Aorta (tissue), 5 donors: ENCODE measurements at places on chromosomes 1 and 21.

- H3K36me3 ChIP-seq = no peaks in the 10 kb centered on the region
- H3K27me3 ChIP-seq = no peaks in the 10 kb centered on the region
- H3K4me1 ChIP-seq = no peaks in the 10 kb centered on the region
- H3K4me3 ChIP-seq = no peak overlapping the region
These were observed 113.6 kb upstream of the GRIK3 start for GRCh38 chr1:37147906-37148305.

DNA sequence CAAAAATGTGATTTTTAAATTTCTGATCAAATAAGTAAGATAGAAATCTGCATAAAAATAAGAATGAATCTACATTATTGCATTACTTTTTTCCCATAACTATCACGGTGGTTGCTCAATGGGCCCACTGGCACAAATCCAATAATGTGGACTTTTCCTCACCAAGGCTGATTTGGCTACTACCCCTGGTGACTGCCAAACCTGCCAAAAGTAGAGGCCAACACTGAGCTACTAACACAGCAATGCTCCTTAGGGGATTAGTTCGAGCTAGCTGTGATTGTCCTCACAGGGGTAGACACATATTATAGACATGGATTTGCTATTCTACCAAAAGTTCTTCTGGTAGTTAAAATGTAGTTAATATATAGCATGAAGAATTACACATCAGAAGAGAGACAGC, 107.7 kb upstream of the ZNHIT6 start:
- H3K4me1 ChIP-seq = no peaks in the 10 kb centered on the region
- DNase-seq = peak; percentile 74
- H3K36me3 ChIP-seq = no peaks in the 10 kb centered on the region
- H3K27ac ChIP-seq = no peak overlapping the region
- H3K27me3 ChIP-seq = no peaks in the 10 kb centered on the region

GRCh38 chr1:222454782-222455181, 93.1 kb downstream of the HHIPL2 start:
- H3K27ac ChIP-seq = no peak overlapping the region
- H3K36me3 ChIP-seq = no peaks in the 10 kb centered on the region
- no peak for DNase-seq
- H3K4me3 ChIP-seq = no peak overlapping the region
- no peaks in the 10 kb centered on the region for H3K4me1 ChIP-seq

GRCh38 chr1:25820247-25821111, 725 bp downstream of the MTFR1L start:
- H3K4me1 ChIP-seq = no peaks in the 10 kb centered on the region
- no peak for DNase-seq
- no peaks in the 10 kb centered on the region for H3K36me3 ChIP-seq

DNA sequence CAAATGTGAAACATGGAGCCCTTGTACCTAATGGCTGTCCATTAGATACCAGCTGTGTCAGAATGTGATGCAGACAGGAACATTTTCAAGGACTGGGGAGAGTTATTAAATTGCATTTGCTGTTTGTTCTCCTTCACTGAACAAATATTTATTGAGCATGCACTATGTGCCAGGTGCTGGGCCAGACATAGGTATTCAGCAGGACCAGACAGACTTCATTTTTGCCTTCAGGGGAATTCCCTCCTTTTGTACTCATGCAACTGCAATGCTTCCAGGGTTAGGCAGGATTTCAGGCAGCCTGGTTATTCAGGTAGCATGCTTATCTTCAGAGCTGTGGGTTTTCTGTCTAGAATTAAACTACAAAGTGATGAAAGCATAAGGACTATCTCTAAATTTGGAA, 64.2 kb upstream of the SMYD2 start:
- no peaks in the 10 kb centered on the region for H3K36me3 ChIP-seq
- H3K27ac ChIP-seq = no peak overlapping the region
- H3K4me3 ChIP-seq = no peak overlapping the region
- peaks cover 1% of the 10 kb centered on the region for H3K27me3 ChIP-seq
- H3K4me1 ChIP-seq = no peaks in the 10 kb centered on the region

- H3K4me3 ChIP-seq = no peak overlapping the region
- H3K36me3 ChIP-seq = no peaks in the 10 kb centered on the region
- DNase-seq = no peak
- H3K27ac ChIP-seq = no peak overlapping the region
These were observed 205.9 kb upstream of the VAMP3 start for GRCh38 chr1:7565099-7565750.

GRCh38 chr1:43431676-43432075, 22.1 kb downstream of the HYI start:
- no peaks in the 10 kb centered on the region for H3K4me1 ChIP-seq
- H3K27me3 ChIP-seq = no peaks in the 10 kb centered on the region
- DNase-seq = peak; percentile 60
- H3K27ac ChIP-seq = no peak overlapping the region

DNA sequence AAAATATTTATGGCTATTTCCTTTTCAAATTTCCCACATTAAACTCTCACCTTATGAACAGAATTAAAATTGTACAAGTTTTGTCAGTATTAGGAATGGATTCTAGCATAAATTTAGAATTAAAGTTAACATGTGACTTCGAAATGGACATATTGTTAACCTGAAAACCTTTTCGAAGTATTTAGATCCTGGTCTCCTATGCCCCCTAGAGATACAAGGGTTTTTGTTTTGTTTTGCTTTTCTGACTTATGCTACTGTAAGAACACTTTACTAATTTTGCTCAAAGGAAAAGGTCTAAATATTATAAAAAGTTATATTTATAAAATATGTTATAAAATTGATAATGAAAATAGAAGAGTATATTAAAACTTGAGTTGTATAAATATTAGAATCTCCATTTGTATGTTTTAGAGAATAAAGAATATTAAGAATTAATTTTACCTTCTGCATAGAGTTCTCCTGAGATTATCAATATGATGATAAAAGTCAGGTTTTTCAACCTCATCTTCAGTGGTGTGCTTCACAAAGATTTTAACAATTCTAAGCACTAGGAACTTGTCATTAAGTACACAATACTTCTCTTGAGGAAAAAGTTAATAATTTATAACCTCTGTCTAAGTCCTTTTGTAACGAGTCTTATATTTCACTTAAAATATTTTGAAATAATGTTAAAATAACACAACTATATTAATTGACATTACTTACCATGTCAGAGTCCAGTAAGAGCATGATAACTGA, at the start of gene F13B:
Gene F13B (minus strand): TSS at position 542 of the 738 bp plus-strand sequence. CDS start 37 bp downstream, at position 505.
- H3K36me3 ChIP-seq = no peaks in the 10 kb centered on the region
- DNase-seq = no peak
- H3K4me3 ChIP-seq = no peak within 1 kb of the TSS
- H3K27me3 ChIP-seq = no peaks in the 10 kb centered on the region
- H3K4me1 ChIP-seq = no peaks in the 10 kb centered on the region
- H3K27ac ChIP-seq = no peak within 1 kb of the TSS

DNA sequence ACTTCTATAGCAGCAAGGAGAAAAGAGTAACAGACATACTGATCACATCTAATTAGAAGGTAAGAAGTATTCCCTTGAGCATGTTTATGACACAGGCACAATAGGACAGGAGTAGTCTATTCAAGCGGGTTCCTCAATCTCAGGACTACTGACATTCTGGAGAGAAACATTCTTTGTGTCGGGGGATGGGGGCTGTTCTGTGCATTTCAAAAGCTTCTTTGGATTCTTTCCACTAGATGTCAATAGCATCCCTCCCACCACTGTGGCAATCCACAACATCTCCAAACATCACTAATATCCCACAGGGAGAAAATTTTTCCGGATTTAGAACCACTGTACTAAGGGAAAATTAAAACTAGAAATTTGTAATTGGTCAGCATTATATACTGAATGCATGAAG, 56.9 kb downstream of the ADAMTS5 start:
- no peak for DNase-seq
- H3K27ac ChIP-seq = no peak overlapping the region
- H3K27me3 ChIP-seq = no peaks in the 10 kb centered on the region
- no peaks in the 10 kb centered on the region for H3K36me3 ChIP-seq
- H3K4me1 ChIP-seq = no peaks in the 10 kb centered on the region
- H3K4me3 ChIP-seq = no peak overlapping the region

DNA sequence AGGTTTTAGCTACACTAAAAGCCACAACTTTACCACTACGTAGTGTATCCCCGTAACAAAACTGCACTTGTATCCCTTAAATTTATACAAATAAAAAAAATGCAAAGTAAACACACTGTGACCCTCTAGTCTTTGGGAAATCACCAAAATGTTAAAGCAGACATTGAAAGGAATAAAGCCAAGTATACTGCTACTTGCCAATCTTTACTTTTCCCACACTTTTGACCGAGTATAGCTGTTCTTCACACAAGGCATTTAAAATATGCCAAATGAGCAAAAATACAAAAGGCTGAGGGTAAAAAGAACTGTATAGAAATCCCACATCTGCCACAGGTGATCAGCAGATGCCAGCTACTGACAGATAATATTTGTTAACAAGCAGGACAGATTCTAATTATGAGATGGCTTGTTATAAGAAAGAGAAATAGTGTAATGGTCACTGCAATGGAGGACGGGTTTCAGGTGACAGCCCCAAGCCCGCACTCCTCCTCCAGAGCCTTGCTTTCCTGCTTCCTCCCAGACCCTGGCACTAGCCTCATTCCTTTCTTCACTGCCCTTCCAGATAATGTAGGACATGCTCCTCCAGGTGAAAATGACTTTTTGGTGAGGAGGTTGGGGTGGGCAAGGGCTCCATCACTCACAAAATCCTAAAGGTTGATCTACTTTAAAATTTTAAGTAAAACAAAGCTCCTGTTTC, 18.1 kb downstream of the KCNT2 start:
- H3K27me3 ChIP-seq = no peaks in the 10 kb centered on the region
- DNase-seq = peak; percentile 39
- no peak overlapping the region for H3K27ac ChIP-seq
- no peak overlapping the region for H3K4me3 ChIP-seq
- H3K36me3 ChIP-seq = no peaks in the 10 kb centered on the region

- no peaks in the 10 kb centered on the region for H3K27me3 ChIP-seq
- no peak overlapping the region for H3K27ac ChIP-seq
- no peak for DNase-seq
These were observed 67.6 kb upstream of the LRRC8B start for GRCh38 chr1:89457046-89457445.

DNA sequence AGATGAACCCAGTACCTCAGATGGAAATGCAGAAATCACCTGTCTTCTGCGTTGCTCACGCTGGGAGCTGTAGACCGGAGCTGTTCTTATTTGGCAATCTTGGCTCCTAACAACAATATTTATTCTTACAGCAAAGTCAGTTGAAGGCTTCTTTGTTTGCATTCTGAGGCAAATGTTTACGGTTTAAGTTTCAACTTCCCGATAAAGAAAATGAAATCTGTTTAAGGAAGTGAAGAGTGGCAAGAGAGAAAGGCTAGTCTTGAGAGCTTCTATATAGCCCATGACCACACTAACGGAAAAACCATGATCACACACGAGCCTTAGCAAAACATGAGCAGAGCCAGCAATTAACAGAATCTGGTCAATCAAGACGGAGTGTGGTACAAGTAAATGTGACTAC, 122.6 kb upstream of the ZNHIT6 start:
- no peaks in the 10 kb centered on the region for H3K27me3 ChIP-seq
- no peak overlapping the region for H3K4me3 ChIP-seq
- H3K36me3 ChIP-seq = no peaks in the 10 kb centered on the region
- H3K4me1 ChIP-seq = no peaks in the 10 kb centered on the region

DNA sequence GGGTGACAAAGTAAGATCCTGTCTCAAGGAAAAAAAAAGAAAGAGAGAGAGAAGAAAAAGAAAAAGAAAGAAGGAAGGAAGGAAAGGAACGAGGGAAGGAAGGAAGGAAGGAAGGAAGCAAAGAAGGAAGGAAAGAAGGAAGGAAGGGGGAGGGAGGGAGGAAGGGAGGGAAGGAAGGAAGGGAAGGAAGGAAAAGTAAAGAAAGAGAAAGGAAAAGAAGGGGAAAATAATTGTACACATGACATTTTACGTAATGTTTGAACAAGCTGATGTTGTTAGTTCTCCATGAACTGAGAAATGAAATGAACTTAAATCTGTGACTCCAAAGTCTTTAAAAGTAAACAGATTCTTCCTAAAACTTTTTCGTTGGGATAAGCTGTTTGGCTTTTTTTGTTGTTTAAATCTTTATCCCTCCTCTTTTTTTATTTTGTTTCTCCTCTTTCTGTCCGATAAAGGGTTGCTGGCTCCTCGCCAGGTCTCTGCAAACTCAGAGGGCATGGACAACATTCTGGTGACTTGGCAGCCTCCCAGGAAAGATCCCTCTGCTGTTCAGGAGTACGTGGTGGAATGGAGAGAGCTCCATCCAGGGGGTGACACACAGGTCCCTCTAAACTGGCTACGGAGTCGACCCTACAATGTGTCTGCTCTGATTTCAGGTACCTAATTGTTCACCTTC, 59.8 kb downstream of the IL12RB2 start:
- no peaks in the 10 kb centered on the region for H3K36me3 ChIP-seq
- no peak overlapping the region for H3K4me3 ChIP-seq
- no peak overlapping the region for H3K27ac ChIP-seq

DNA sequence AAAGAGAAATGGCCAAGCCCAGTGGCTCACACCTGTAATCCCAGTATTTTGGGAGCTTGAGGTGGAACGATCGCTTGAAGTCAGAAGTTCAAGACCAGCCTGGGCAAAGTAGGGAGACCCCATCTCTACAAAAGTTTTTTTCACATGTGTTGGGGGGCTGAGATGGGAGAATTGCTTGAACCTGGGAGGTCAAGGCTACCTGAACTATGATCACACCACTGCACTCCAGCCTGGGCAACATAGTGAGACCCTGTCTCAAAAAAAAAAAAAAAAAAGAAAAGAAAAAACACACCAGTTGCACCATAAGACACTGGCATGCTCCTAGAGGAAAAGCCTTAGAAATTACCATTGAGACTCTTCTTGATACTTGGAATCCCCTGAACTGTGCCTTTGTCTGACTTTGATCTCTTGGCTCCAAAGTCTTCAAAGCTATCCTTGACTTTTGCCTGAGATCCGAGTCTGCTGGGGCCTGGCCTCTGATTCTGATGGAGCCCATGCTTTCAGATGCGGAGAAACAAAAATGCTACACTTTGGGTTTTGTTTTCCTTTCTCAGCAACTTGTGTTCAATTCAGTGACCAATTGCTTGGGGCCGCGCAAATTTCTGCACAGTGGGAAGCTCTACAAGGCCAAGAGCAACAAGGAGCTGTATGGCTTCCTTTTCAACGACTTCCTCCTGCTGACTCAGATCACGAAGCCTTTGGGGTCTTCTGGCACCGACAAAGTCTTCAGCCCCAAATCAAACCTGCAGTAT, 33.7 kb downstream of the ATP5PO start:
- H3K27ac ChIP-seq = no peak overlapping the region
- H3K4me3 ChIP-seq = no peak overlapping the region
- H3K36me3 ChIP-seq = no peaks in the 10 kb centered on the region
- H3K27me3 ChIP-seq = no peaks in the 10 kb centered on the region
- DNase-seq = peak; percentile 46

- no peak overlapping the region for H3K4me3 ChIP-seq
- no peaks in the 10 kb centered on the region for H3K27me3 ChIP-seq
- no peaks in the 10 kb centered on the region for H3K36me3 ChIP-seq
- H3K4me1 ChIP-seq = no peaks in the 10 kb centered on the region
- DNase-seq = no peak
These were observed 441.1 kb downstream of the SETD4 start for GRCh38 chr21:35619184-35619583.

- DNase-seq = peak; percentile 95
- H3K36me3 ChIP-seq = peaks cover 4% of the 10 kb centered on the region
- H3K27me3 ChIP-seq = no peaks in the 10 kb centered on the region
- H3K27ac ChIP-seq = peak within 1 kb of the TSS; percentile 83
These were observed at the start of gene USF1 for GRCh38 chr1:161045736-161046604. Gene USF1, minus strand, starts transcription at chr1:161045977. Its CDS starts 2,702 bp downstream, at chr1:161043275.

- peak overlapping the region; percentile 89 for H3K27ac ChIP-seq
- H3K4me1 ChIP-seq = no peaks in the 10 kb centered on the region
These were observed 1.0 kb downstream of the TMEM200B start for GRCh38 chr1:29122682-29123052.

- H3K36me3 ChIP-seq = no peaks in the 10 kb centered on the region
These were observed 131.3 kb downstream of the TOMM20 start for GRCh38 chr1:234997201-234997895.
